H1 (cell line): ENCODE measurements at places on chromosomes 5 and 9. TPM values are rescaled to one million over a fixed set of nuclear protein-coding genes. Genes with fewer than 3 reads are reported as not detected.
A peak's percentile ranks its signal among the peaks of the same experiment; 100 is the strongest.

CDH18 gene
- 0.32 and 0.73 TPM in 2 replicates for total RNA-seq

DNA sequence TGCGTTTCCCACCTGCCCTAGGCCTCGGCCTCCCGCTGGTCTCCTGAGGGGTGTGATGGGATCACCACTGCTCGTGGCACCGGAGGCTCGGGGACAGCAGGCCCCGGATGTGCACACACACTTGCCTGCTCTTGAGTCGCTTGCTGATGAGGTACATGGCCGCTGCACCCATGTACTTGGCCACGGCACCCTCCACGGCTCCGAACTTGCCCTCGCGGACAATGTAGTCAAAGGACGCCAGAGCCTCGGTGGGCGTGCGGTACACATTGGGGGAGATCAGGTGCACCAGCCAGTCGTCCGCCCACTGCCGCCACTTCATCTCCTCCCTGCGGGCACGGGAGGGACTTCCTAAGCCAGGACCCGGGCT, 4.7 kb downstream of the PTGES2 start:
- no peak for DNase-seq
- H3K36me3 ChIP-seq: peaks cover 26% of the 10 kb centered on the region; the same call in 1 of the 2 replicates
- no peaks in the 10 kb centered on the region for H3K27me3 ChIP-seq
- H3K4me3 ChIP-seq: no peak overlapping the region

DNA sequence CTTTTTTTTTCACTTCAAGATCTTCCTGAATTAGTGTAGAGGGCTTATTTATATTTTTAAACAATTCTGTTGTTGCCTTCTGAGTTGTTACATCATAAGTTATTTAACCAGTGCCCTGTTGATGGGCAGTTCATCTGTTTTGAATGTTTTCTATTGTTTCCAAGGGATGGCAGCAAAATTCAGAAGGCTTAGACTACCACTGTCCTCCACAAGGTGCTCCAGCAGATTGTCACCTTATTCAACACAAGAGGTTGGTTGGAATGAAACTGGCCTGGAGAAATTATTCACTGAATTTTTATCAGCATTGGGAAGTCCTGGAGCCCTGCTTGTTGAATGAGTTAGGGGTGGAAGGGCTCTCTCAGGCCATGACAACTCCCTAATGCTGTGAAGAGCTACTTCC, 1.3 kb upstream of the KLHL9 start:
- peaks cover 5% of the 10 kb centered on the region for H3K4me1 ChIP-seq
- H3K27ac ChIP-seq: no peak overlapping the region
- H3K4me3 ChIP-seq: no peak overlapping the region
- H3K36me3 ChIP-seq: no peaks in the 10 kb centered on the region
- H3K27me3 ChIP-seq: no peaks in the 10 kb centered on the region
- no peak for DNase-seq

DNA sequence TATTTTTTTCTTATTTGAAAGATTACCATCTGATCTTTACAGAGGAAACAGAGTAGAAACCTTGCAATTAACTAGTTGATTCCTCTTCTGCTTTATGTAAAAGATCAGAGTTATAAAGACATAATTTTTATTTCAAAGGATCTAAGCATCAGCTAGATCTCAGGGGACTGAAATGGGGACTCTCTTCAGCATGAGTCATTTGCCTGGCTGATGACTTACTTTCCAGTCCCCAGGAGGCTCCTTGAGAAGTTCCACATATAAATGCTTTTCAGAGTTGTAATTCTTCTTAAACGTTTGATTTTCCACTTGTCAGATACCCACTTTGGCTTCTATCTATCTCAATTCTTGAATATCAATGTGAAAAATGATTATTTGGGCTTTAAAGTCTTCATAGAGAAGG, 389.4 kb downstream of the RAB3C start:
- H3K27ac ChIP-seq: no peak overlapping the region
- H3K4me1 ChIP-seq: no peaks in the 10 kb centered on the region
- DNase-seq: no peak
- no peak overlapping the region for H3K4me3 ChIP-seq

DNA sequence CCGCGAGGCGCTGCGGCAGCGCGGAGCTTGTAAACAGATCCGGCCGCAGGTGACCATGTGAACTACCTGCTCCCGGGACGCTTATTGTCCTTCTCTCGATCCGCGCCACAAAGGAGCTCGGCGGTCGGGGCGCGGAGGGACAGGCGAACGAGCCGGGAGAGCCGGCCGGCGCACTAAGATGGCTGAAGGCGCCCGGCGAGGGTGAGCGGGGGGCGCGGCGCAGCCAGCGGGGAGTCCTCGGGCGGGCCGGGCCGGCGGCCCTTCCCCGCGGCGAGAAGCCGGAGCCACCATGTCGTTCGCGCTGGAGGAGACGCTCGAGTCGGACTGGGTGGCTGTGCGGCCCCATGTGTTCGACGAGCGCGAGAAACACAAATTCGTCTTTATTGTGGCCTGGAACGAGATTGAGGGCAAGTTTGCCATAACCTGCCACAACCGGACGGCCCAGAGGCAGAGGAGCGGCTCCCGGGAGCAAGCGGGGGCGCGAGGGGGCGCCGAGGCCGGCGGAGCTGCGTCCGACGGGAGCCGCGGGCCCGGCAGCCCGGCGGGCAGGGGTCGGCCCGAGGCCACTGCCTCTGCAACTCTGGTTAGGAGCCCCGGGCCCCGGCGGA, 535 bp downstream of the JMY start:
- DNase-seq: no peak
- peak overlapping the region; percentile 80 for H3K4me3 ChIP-seq
- no peaks in the 10 kb centered on the region for H3K36me3 ChIP-seq
- peak overlapping the region; percentile 92 for H3K27ac ChIP-seq
- no peaks in the 10 kb centered on the region for H3K27me3 ChIP-seq
- H3K4me1 ChIP-seq: 0 out of 2 replicates have a peak, but pooled peaks cover 2% of the 10 kb centered on the region

- H3K27me3 ChIP-seq: no peaks in the 10 kb centered on the region
- no peak overlapping the region for H3K27ac ChIP-seq
- no peak overlapping the region for H3K4me3 ChIP-seq
- H3K36me3 ChIP-seq: no peaks in the 10 kb centered on the region
- no peaks in the 10 kb centered on the region for H3K4me1 ChIP-seq
These were observed 131.8 kb upstream of the ACOT12 start for GRCh38 chr5:81525690-81526089.
